ENCODE measurements at places on chromosomes 3 and 15.

DNA sequence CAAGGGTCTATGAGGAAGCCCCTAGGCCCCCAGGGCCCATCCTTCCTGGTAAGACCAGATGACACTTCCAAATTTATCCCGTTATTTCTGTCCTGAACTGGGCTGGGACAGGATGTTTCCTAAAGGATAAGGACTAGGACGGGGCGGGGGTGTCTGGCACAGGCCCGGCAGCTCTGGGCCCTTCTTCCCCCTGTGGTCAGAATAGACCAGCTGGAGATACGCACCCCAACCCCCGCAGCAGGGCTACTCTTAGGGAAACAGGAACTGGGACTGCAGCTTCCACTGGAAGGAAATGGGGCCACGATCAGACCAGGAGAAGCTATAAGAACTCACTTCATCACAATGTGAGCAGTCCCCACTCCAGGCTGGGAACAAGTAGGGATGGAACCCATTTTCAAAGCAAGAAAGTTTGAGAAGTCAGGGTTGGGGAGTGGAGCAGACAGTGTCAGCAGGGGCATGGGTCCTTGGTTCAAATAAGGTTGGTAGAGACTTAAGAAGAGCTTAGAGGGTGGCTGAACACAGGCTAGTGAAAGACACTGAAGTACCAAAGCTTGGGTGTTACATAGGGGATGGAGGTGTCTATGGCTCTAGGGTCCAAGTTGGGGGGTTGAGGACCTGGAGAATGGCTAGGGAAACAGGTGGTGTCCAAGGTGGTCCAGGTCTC lies 1.1 kb downstream of the NCKIPSD start:
- peak; percentile 74 for DNase-seq

DNA sequence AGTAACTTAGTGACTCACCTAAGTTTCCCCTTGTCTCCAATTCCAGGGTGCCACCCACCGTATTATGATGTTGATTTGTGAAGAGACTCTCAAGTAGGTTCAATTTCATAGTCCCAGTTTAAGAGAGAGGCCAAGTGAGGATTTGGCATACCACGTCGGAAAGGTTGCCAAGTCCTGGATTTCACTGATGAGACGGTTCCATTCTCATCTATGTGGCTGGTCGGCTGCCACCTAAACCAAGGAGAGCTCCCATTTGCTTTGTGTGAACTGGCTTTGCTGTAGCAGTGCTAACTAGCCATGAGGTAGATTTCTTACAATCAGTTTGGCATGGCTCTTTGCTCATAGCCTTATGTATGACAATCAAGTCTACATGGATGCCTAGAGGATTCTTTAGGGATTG lies 653.6 kb downstream of the NLGN1 start:
- DNase-seq, result no peak

- DNase-seq, result no peak
Observed at GRCh38 chr3:21163956-21164355, 587.1 kb downstream of the ZNF385D start.

DNA sequence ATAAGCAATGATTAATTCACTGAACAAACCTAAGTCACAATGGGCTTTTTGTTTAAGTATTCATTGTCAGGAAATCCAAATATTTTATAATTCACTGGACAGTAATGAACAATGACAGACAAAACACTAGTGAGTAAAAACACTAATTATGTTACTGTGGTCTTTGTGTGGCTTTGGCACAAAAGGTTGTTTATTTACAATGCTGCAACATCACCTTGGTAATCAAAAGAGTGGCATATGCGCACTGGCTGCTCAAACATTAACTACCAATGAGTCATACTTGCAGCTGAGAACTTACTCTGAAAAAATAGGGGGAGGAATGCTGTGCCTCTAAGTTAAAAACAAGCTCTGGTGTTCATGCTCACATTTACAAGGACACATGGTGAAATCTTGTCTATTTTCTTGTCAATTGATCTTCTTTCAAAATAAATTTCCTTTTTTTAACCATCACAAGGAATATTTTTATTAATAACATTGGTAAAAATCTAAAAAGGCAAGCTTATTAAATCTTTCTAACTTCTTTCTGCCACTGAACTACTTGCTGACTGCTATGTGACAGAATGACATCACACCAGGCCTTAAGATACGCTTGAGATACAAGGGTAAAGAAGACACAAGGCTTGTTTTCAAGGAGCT lies 85.2 kb upstream of the PPIB start:
- peak; percentile 26 for DNase-seq

- no peak for DNase-seq
Observed at GRCh38 chr3:12750223-12750622, 8.8 kb downstream of the TMEM40 start.

- no peak for DNase-seq
Observed at GRCh38 chr3:159859424-159859823, 129.2 kb upstream of the IL12A start.

- DNase-seq, result no peak
Observed at GRCh38 chr3:16528106-16528505, 14.6 kb upstream of the RFTN1 start.

DNA sequence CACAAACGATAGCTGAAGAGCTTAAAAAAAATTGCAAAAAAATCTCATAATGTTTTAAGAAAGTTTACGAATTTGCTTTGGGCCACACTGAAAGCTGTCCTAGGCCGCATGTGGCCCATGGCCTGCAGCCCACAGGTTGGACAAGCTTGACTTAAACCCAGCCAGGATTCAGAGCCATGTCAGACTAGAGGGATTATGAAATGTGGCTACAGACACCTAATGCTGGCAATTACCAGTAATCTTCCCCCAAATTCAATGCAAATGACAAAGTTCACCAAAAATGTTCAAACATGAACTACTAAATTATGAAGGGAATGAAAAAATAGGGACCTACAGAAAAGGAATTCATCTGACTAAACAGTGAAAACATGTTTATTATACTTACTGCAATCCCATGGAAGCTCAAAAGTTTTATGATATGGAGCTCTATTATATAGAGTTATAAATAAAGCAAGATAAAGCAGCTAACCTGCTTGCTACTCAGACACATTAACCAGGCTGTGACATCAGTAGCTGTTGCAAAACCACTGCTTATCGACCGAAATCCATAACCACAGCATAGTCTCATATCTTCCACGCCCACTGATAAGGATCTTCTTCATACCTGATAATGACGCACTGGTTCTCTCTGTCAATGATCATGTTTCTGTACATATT lies 49.2 kb downstream of the LDHAL6B start:
- no peak for DNase-seq

GRCh38 chr3:52370531-52370930 lies 54.4 kb downstream of the DNAH1 start:
- DNase-seq, result no peak

DNA sequence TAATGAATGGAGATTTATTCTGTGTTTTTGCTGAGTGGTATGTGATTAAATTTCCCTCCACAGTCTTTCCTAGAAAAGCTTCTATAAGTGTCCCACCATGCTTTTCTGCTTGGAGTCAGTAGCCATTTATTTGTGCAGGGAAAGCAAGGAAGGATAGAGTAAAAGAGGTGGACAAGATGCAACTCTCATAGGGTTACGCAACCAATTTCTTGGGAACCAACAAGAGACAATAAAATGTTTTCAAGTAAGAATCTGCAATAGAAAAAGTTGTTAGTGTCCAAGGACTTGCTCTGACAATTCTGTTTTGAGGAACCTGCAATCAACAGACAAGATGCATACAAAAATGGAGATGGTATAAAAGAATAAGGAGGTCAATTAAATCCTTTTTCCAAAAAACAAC lies 153.8 kb upstream of the MITF start:
- DNase-seq, result no peak

- DNase-seq, result peak; percentile 3
Observed at GRCh38 chr3:127162947-127163645, 29.8 kb upstream of the PRR23E start.

- no peak for DNase-seq
Observed at GRCh38 chr3:161950318-161950868, 453.8 kb downstream of the OTOL1 start.

DNA sequence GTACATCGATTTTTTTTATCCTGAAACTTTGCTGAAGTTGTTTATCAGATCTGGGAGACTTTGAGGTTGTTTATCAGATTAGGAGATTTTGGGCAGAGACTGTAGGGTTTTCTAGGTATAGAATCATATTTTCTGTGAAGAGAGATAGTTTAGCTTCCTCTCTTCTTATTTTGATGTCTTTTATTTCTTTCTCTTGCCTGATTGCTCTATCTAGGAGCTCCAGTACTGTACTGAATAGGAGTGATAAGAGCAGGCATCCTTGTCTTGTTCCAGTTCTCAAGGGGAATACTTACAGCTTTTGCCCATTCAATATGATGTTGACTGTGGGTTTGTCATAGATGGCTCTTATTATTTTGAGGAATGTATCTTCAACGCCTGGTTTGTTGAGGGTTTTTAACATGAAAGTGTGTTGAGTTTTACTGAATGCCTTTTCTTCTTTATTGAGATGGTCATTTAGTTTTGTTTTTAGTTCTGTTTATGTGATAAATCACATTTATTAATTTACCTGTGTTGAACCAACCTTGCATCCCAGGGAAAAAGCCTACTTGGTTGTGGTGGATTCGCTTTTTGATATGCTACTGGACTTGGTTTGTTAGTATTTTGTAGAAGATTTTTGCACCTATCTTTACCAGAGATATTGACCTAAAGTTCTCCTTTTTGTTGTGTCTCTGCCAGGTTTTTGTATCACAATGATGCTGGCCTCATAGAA lies 14.9 kb upstream of the DNAAF4 start:
- DNase-seq, result no peak

GRCh38 chr15:39180483-39180933 lies 400.4 kb upstream of the THBS1 start:
- DNase-seq, result no peak

- peak; percentile 4 for DNase-seq
Observed at GRCh38 chr15:23857028-23857641, 170.0 kb upstream of the NDN start.

GRCh38 chr3:179149406-179149867 lies 1.3 kb downstream of the PIK3CA start:
- peak; percentile 59 for DNase-seq

- DNase-seq, result peak; percentile 68
Observed at GRCh38 chr3:118077332-118077731, 957.3 kb downstream of the IGSF11 start.

- DNase-seq, result no peak
Observed at GRCh38 chr15:64251121-64251520, 88.3 kb upstream of the PPIB start.

DNA sequence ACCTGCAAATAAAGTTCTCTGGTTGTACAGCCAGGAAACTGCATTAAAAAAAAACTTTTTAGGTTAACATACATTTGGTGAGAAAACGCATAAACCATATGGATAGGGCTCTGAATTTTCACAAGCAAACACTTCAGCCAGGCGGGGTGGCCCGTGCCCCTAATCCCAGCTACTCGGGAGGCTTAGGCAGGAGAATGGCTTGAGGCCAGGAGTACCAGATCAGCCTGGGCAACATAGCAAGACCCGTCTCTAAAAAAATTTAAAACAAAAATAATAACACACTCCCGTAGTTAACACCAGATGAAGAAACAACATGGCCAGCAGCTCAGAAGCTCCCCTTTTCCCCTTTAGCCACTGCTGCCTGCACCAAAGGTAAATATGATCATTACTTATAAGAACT lies 3.2 kb upstream of the RPL14 start:
- no peak for DNase-seq

DNA sequence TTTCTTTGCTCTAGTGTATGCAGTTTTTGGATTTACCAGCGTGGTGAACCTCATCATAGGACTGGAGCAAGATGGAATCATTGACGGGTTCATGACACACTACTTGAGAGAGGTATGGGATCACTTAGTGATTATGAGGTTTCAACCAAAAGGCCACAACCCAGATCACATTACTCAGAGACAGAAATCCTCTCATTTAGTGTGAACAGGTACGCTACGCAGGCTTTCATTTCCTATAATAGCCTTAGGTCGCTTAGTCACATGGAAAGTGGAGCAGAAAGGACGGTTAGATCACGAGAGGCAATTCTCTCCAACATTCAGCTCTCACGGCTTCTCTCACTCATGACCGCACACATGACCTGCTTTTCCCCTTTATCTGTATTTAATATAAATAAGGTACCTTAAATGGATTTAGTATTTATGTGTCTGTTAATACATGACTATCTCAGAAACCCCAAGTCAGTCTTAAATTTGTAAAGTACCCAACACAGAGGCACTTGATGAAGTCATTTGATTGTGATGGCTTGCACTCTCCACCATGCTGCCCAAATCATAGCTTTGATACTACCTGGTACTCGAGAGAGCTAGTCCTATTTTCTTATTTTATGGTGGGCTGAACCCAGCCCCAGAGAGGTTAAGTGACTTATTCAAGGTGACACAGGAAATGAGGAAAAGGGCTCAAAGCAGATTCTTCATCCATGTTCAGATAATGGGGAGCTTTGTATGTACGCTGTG lies 8.6 kb downstream of the TM6SF1 start:
- no peak for DNase-seq

DNA sequence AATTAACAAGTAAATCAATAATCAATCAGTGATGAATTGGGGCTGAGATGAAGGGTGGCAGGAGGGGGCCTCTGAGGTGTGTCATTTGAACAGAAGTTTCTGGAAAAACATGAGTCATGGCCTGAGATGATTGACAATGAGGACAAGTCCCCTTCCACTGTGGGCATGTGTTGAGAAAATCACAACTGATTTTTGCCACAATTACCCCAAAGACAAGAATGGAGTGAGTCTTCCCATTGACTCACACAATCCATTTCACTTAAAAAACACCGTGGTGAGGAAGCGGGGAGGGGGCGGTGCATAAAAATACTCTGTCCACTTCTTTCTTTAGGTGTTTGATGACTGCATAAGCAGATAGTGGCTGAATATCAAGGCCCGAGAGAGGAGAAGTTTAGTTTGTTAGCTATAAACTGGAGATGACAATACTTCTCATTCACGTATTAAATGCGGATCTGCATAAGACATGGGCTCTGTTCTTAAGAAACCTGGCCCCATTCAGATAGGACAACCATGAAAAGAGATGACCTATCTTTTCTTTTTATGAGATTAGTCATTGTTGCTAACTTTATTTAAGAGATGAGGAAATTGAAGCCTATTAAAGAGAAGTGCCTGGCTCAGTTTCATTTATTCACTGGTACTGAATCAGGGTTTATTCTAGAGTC lies 34.7 kb downstream of the SHC4 start:
- no peak for DNase-seq

DNA sequence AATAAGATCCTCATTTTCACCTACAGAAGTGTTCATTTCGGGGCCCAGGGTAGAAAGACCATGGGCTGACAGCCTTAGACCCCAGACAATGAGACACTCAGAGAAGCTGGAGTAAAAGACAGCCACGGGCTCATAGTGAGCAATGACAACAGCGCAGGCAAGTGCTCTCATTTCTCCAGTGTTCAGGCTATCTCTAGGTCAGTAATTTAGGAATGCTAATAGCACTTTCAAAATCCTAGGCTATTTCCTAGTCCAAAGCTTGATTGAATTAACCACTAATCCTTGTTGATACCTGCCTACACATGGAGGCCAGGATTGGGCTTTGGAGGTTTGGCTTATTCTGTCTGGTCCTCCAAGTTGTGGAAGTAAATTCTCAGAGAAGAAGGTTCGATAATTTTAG lies 44.4 kb downstream of the FBN1 start:
- no peak for DNase-seq

- peak; percentile 25 for DNase-seq
Observed at GRCh38 chr15:49620199-49620598, 419 bp downstream of the FAM227B start.

Data from Kasumi-1 (cell line).